ENCODE measurements at places on chromosomes 11 and 22. TPM values are rescaled to one million over a fixed set of nuclear protein-coding genes. Genes with fewer than 3 reads are reported as not detected.

Gene OR5D14
- not detected for total RNA-seq

Gene SHISAL1
- total RNA-seq = 2.1 TPM

Gene RAG1
- 0.17 TPM for total RNA-seq

Gene LMO1
- total RNA-seq = 0.18 TPM

Gene CRACR2B
- not detected for total RNA-seq

Gene IL10RA
- total RNA-seq = not detected
